ENCODE measurements at places on chromosomes 7 and 10.
A peak's percentile ranks its signal among the peaks of the same experiment; 100 is the strongest.

DNA sequence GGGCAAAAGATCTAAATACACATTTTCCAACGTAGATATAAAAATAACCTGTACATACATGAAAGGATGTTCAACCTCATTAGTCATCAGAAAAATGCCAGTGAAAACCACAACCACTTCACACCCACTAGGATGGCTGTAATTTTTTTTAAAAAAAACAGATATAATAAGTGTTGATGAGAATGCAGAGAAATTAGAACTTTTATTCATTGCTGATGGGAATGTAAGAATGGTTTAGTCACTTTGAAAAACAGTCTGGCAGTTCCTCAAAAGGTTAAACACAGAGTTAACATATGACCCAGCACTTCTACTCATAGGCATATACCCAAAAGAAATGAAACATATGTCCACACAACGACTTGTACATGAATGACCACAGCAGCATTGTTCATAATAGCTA, 32.3 kb upstream of the PRKCQ start:
- H3K4me1 ChIP-seq: peaks cover 89% of the 10 kb centered on the region
- H3K4me3 ChIP-seq: no peak overlapping the region
- peaks cover 44% of the 10 kb centered on the region for H3K36me3 ChIP-seq
- no peaks in the 10 kb centered on the region for H3K27me3 ChIP-seq

- H3K4me1 ChIP-seq: no peaks in the 10 kb centered on the region
- H3K27ac ChIP-seq: no peak within 1 kb of the TSS
- peaks cover 12% of the 10 kb centered on the region for H3K27me3 ChIP-seq
- no peak for DNase-seq
- H3K36me3 ChIP-seq: no peaks in the 10 kb centered on the region
These were observed at the start of gene CPN1 for GRCh38 chr10:100081075-100082001. TSS of gene CPN1 (minus strand) at chr10:100081869. CDS start at chr10:100081625, 244 bp downstream.

DNA sequence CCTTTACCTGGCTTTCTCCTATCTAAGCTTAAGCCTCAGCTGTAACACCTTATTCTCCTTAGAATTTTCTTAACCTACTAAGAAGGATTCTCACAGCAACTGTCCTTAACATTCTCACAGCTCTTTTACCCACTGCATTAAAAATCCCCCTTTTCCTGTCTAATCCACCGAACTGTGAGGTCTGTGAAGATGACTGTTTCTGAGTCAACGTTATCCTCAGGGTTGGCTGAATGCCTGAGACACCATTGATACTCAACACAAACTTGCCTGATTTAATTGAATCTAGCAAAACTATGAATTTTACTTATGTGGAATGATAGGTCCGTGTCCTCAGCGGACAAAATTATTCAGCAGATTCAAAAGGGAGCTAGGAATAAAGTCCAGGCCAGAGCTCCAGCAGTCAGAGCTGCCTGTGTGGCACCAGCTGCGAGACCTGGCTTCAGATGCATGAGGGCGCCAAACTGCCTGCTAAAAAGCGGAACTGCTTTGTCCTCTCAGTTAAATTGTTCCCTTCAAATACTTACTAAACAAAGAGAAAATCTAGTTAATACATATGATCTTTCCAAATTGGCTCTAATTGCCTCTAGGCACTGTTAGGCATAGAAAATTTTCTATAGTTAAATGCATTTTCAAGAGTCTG, 33.4 kb upstream of the VWDE start:
- no peaks in the 10 kb centered on the region for H3K4me1 ChIP-seq
- no peak overlapping the region for H3K4me3 ChIP-seq
- no peak for DNase-seq
- H3K27ac ChIP-seq: no peak overlapping the region
- H3K36me3 ChIP-seq: no peaks in the 10 kb centered on the region

DNA sequence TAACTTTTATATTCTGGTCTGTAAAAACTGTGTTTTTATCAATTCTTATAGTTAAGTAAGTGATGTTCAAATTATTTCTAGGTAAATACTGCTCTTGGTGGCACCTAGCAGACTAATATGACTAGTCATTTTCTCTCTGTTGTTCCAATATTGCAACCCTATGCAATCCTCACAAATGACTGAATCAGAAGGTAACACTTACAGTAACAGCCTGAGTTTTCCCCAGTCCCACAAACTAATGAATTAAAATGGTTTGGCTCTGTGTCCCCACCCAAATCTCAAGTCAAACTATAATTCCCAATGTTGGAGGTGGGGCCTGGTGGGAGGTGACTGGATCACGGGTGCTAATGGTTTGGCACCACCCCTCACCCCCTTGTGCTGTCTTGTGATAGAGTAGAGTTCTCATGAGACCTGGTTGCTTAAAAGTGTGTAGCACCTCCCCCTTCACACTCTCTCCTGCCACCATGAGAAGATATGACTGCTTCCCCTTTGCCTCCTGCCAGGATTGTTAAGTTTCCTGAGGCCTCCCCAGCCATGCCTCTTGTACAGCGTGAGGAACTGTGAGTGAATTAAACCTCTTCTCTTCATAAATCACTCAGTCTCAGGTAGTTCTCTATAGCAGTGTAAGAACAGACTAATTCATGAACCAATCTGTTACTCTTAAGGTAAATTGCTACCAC, 43.5 kb downstream of the MTPN start:
- H3K27me3 ChIP-seq: no peaks in the 10 kb centered on the region
- H3K4me3 ChIP-seq: no peak overlapping the region
- H3K4me1 ChIP-seq: peaks cover 36% of the 10 kb centered on the region
- H3K36me3 ChIP-seq: peaks cover 13% of the 10 kb centered on the region
- peak overlapping the region; percentile 19 for H3K27ac ChIP-seq
